ENCODE measurements at places on chromosomes 3 and 15.

DNA sequence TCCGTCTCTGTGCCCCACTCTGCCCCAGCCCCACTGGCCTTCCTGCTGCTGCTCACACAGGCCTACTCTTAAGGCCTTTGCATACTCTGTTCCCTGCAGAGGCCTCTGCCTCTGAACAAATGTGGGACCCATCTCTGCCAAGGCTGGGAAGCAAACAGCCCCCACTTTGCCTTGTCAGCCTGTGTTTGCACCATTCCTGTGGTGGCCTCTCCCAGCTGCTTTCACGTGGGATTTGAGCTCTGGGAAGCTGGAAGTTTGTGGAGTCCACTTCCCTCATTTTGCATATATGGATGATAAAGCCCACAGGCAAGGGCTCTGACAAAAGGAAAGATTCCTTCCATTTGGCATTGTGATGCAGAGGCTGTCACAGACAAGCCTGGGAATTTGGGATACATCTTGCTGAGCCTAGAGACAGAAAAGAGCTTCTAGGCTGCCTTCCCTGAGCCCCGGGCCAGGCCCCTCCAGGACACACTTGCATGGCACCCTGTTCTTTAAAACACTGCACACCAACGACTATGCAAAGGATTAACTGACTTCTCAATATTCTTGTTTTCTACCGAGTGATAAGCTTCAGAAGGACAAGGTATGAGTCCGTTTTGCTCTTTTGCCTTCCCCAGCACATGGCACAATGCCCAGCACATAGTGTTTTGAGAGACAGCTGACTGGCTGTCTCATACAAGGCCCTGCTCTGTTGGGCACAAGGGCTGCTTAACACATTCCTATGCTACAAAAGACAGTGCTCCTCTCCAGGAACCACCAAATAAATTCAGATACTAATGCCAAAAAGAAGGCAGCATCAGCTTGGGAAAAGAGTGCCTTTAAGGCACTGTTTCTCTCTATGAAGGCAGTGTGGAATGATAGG lies 120.7 kb upstream of the TOPAZ1 start:
- DNase-seq, result no peak

GRCh38 chr3:60803216-60804173 lies 447.8 kb downstream of the FHIT start:
- DNase-seq, result no peak

- no peak for DNase-seq
These were observed 23.2 kb downstream of the ERICH6 start for GRCh38 chr3:150680562-150680961.

GRCh38 chr3:182486463-182486862 lies 306.8 kb upstream of the ATP11B start:
- DNase-seq, result no peak

DNA sequence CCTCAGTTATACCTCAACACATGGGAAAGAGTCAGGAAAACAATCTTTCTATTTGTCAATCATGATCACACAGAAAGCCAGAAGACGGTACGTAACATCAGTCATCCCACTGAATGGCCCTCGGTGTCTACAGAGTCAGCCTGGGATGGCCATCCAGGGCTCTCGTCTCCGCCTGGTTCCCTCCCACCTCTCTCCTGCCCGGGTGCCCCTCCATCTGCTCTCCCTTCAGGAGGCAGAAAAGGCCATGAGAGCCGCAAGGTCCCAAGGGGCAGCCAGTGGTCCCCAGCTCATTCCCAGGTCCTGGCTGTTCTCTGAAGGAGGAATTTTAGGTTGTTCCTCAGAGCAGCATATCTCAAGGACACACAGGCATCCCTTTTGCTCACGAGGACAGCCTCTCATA lies 4.4 kb upstream of the LRRC15 start:
- no peak for DNase-seq

- no peak for DNase-seq
These were observed 328.3 kb downstream of the RYR3 start for GRCh38 chr15:33639051-33639450.

- no peak for DNase-seq
These were observed 24.4 kb downstream of the ZNF710 start for GRCh38 chr15:90025489-90026033.

DNA sequence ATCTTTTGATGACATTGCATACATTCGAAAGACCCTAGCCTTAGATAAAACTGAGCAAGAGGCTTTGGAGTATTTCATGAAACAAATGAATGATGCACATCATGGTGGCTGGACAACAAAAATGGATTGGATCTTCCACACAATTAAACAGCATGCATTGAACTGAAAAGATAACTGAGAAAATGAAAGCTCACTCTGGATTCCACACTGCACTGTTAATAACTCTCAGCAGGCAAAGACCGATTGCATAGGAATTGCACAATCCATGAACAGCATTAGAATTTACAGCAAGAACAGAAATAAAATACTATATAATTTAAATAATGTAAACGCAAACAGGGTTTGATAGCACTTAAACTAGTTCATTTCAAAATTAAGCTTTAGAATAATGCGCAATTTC lies 16.7 kb downstream of the KCNMB3 start:
- DNase-seq, result no peak

DNA sequence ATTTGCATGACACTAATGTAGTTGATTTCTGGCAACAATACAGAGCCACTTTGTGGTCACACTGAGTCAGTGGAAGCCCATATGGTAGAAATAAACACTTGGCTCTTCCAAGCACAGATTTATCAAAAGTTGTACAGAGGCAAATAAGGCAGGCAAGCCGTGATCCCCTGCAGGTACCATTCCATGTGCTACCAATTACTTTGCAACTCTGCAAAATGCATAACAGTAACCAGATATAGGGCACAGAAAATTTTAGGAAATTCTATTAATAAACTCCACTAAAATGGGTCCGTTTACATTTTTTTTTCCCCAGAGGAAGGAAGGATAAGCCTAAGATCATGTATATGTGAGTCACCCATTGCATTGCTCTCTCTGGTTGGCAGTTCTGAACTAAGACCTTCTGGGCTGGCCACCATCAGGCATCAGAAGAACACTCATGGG lies 103.1 kb upstream of the PTX3 start:
- DNase-seq, result no peak

DNA sequence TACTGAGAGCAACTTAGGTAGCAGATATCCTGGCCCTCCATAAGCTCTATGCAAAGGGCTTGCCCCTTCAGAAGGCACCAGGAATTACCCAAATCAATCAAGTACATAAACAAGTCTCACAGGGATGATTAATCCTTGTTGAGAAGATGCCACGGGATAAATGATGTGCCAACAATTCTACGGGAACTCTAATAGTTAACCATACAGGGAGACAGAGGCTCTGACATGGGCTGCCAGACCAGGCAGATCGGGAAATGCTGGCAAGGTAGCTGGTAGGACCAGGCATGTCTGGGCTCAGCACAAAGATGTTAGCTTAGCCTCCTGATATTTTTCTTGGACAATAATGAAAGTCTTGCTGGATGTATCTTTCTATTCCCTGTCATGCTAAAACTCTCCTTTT lies 249.3 kb upstream of the THBS1 start:
- no peak for DNase-seq

GRCh38 chr15:83556068-83556467 lies 97.9 kb upstream of the ADAMTSL3 start:
- no peak for DNase-seq

DNA sequence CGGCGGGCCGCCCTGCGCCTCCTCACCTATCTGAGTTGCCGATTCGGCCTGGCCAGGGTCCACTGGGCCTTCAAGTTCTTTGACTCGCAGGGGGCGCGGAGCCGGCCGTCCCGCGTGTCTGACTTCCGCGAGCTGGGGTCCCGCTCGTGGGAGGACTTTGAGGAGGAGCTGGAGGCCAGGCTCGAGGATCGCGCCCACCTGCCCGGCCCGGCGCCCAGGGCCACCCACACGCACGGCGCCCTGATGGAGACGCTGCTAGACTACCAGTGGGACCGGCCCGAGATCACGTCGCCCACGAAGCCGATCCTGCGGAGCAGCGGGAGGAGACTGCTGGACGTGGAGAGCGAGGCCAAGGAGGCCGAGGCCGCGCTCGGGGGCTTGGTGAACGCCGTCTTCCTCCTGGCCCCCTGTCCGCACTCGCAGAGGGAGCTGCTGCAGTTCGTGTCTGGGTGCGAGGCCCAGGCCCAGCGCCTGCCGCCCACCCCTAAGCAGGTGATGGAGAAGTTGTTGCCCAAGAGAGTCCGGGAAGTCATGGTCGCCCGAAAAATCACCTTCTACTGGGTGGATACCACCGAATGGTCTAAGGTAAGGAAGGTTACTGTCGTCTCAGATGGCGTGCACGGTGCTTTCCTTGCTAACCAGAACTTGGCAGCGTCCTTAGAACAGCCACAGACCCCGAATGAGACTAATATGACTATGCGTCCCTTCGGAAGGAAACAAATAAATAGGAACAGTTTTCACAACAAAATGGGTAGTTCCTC lies 567 bp downstream of the TICRR start:
- DNase-seq, result no peak

DNA sequence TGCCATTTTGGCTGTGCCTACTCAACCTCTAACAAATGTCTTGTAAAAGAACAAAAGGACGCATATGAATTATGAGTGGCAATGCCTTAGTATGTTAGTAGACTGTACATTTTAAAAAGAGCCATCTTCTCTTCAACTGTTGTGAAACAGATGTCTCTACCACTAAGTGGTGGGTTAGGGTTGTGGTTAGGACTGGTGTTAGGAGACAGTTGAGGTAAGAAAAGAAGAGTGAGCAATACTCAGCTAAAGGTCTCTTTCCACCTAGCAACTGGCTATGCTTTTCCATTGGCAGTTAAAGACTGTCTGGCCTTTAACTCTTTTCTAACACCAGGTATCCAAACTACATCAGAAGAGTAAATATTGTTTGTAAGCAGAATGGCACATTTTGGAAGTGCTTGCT lies 221.7 kb upstream of the TBC1D5 start:
- DNase-seq, result no peak

GRCh38 chr3:27176256-27176655 lies 192.9 kb downstream of the NEK10 start:
- no peak for DNase-seq

DNA sequence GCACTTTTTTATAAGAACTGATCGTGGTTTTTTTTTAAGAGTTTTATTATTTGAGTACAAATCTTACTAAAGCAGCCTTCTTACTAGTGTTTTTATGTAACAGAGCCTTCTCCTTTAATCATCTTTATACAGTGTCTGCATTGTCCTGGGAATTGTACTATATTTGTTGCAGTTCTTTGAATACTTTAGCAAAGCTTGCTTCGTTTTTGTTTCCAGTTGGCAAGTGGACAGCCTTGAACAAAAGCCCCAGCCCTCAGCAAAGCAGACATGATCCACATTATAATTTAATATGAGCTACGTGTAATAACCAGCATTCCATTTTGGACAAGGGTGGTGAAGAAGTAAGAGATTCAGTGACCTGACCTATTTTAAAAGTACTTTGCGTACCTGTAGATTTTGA lies 112.2 kb upstream of the FLNB start:
- no peak for DNase-seq

GRCh38 chr3:42376344-42376798 lies 34.0 kb downstream of the LYZL4 start:
- DNase-seq, result no peak

DNA sequence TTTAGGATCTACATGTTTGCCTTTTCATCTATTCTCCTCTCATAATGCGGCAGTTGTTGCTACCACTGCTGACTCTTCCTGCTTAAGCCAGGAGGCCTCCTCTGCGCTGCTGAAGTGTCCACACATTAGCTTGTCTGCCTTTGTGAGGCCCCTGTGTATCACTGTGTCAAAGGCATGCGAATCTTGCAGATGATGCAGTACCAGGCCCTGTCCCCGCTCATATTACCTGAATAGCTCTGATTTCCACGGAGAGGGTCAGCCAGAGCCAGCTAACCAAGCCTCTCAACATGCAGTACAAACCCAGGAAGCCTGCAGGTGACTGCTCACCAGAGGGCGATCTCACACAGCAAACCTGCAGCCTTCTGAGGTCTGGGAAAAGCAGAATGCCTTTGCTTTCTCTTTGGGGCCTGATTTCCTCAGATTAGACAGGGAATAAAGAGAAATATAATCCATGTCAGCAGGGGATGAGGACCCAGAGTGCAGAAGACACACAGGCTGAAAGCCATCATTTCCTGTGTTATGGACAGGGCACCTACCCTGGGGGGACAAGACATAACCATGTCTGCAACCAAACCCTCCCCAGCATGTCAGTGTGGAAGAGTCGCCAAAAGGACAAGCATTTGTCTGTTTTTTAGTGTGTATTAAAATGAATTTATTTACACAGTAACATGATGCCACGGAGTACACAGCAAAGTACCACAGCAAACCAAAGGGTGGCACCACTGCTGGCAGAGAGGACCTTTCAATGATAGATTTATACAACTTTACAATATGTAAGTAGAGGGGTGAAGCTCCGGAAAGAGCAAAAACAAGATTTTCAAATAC lies 36.8 kb upstream of the TSPAN3 start:
- no peak for DNase-seq

GRCh38 chr15:61084472-61084871 lies 144.6 kb downstream of the RORA start:
- no peak for DNase-seq

GRCh38 chr3:95717048-95717447 lies 1097.3 kb upstream of the EPHA6 start:
- no peak for DNase-seq

DNA sequence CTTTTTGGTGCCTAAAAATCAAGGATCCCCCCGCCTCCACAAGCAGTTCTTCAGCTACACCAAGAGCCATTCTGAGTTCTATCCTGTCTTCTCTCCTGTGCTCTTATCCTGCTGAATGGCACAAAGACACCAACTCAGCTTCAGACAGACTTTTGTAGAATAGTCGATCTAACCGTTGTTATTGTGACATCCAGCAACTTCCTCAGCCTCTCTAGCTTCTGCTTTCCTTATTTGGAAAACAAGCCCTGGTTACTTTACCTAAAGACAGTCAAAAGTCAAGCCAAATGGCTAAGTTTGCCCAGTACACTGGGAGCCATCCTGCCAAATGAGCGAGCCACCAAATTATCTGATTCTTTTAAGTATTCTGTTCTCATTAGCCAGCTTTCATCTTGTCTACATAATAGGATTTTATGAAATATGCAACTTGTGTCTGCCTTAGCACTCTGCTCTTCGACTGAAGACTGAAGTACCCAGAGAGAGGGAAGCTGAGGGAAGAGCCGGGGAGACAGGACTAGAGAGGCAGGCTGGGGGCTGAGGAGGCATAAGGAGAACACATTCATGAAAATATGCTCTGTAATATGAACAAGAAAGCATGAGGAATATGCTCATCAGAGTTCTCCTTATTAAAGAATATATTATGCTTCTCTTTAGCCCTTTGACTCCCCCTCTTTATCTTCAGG lies 35.1 kb downstream of the LYZL4 start:
- no peak for DNase-seq

DNA sequence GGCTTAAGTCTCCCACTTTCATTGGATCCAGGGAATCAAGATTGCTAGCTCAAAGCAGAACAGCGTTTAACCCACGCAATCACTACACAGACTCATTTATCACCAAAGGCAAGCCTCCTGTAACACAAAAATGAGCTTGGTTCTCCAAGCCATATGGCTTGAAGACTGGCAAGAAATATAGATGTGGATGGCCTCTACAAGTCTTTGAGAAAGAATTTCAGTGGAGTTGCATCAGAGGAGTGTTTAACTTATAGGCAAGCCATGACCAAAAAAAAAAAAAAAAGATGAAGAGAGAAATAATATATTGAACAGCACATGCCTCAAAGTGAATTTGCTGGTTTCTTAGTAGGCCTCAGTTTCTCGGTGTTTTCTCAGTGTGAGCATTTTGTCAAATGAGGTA lies 27.3 kb downstream of the PDZRN3 start:
- DNase-seq, result no peak

GRCh38 chr15:38810686-38811085 lies 246.1 kb upstream of the RASGRP1 start:
- no peak for DNase-seq

- no peak for DNase-seq
These were observed 36.2 kb downstream of the GAP43 start for GRCh38 chr3:115659253-115660220.
